NCI-H2081 treated with DMSO at 0.1 percent for 48 hours (cell line): ENCODE measurements at places on chromosomes 11 and 22.

GRCh38 chr11:95961758-95962157 lies 37.9 kb upstream of the MTMR2 start:
- no peak for DNase-seq

DNA sequence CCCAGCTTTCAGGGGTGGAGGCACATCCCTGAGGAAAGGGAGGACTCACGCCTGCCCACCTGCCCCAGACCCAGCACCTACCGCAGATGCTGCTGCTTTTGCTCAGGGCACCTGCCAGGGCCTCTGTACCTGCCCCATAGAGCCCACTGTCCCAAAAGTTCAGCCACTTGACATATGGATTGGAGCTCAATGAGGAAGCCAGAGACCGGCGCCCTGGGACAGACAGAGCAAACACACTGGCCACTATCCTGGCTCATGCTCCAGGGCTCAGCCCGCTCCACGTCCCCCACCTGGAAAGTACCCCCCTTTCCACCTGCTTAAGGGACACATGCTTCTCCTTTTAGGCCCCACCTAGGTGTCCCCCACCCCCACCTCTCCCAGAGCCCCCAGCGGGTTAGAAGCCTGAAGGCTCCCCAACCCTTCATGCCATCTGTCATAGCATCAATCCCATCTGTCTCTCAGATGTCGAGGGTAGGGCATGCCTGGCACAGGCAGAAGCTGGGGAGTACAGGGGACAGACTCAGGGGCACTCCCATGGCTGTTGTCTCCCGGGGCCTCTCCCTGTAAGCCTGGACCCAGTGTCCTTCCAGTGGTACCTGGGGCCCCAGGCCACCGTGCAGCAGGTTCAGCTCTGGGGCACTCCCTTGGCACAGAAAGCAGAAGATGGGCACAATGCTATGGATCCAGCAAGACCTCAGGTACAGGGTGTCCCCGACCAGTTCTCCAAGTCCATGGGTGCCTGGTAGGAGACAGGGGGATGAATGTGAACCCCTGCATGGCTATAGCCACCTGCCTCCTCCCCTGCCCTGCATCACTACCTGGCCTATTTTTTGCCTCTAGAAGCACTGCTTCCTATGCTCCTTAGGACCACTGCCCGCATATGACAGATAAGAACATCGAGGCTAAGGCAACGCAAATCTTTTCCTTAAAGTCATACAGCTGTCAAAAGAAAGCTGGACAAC lies 2.2 kb upstream of the P2RX6 start:
- no peak for DNase-seq

GRCh38 chr11:73566422-73566821 lies 31.5 kb downstream of the FAM168A start:
- DNase-seq, result no peak

GRCh38 chr11:93842461-93842860 lies 8.0 kb downstream of the VSTM5 start:
- no peak for DNase-seq
